ENCODE measurements at places on chromosomes 6 and 20. TPM values are rescaled to one million over a fixed set of nuclear protein-coding genes. Genes with fewer than 3 reads are reported as not detected.

DNA sequence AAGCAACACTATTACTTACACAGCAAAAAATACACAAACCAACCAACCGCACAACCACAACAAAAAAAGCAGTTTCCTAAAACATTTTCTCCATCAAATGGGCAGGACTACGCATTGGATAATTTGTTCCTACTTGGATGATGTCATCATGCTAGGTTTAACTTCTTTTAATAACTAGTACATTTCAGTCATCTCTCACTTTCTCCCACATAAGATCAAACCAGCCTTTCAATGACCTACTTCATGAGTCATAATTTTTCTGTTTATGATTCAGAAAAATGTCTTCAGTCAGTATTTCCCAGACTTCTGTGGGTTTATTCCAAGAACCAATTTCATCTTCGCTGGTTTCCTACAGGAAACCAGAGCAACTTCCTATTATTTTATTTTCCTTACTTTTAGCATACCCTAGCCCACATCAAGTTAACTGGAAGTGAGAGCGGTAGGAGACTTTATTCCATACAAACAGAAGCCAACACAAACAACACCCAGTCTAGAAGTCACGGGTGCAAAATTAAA, 134.2 kb downstream of the GMDS start:
- peak; percentile 9 for DNase-seq

GRCh38 chr20:59221049-59221706, 57.6 kb downstream of the ZNF831 start:
- DNase-seq = no peak

DNA sequence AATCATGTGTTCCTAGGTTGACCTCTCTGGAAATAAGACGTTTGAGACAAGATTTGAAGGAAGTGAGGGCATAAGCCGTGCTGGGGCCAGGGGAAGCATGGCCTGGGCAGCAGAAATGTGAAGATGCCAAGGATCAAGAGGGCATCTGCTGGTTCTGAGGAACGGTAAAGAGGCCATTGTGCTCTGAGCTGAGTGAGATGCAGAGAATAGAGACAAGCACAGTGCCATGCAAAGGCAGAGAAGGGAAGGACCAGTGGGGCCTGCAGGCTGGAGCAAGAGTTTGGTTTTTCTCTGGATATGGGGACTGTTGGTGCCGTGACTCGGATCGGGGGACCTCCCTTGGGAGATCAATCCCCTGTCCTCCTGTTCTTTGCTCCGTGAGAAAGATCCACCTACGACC, 50.8 kb downstream of the SMPDL3A start:
- no peak for DNase-seq

DNA sequence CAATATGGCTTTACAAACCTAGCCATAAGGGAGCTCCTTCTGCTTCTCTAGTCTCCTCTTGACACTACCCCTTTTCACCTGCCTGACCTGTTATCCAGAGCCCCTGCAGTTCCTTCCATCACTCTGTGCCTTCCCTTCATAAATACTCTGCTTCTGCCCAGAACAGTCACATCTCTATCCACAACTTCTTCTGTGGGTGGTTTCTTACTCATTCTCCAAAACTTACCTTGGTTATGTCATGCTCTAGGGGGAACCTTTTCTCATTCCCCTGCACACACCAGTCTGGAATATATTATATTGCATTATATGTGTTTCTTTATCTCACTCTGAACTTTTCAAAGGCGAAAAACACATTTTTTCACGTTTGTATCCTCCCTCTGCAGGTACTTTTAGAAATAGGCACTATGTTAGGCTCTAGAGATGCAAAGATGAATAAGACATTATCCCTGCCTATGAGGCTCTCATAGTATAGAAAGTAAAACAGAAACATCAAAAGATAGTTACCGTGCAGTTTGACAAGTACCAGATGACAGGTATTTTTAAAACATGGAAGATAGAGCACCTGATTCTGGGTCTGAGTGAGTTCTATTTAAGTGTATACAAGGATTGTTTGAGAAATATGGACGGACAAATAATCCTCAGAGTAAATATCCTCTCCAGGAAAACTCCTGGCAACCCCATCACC, 51.5 kb downstream of the AIG1 start:
- no peak for DNase-seq

- no peak for DNase-seq
Measured at GRCh38 chr6:94414041-94414440, 994.7 kb upstream of the EPHA7 start.

GRCh38 chr6:114989279-114989964, 646.6 kb upstream of the HS3ST5 start:
- DNase-seq = peak; percentile 8

Gene KCNK15
- total RNA-seq = not detected

Gene BICRAL
- 3.4 TPM for total RNA-seq

Gene CTAGE9
- not detected for total RNA-seq
